T-cell (primary cell): ENCODE measurements at places on chromosomes 3 and 15.

GRCh38 chr3:42753757-42754156 is 19.3 kb downstream of the CCDC13 start:
- no peak for DNase-seq

GRCh38 chr3:46423588-46423987 is 16.5 kb downstream of the CCRL2 start:
- DNase-seq = no peak

GRCh38 chr15:65631503-65631902 is 9.8 kb downstream of the SLC24A1 start:
- no peak for DNase-seq

- no peak for DNase-seq
Measured at GRCh38 chr15:96336596-96337364, 6.3 kb downstream of the NR2F2 start.

DNA sequence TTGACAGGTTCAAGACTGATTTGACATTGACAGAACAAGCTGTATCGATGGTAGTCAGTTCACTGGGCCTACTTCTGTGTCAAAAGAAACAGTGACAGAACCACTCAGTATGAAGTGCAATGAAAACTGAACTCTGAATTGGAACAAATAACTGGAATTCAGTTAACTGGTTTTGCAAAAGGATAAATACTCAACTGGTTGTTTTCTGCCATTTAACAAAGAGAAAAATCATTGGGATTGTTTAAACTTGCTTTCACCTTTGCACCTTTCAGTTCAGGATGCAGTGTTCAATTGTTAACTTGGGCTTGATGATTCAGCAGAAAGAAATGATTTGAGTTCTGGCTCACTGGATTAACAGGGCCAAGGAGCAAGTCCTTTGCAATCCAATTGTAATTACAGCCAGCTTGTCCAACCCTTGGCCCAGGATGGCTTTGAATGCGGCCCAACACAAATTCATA is 4.9 kb downstream of the BTD start:
- no peak for DNase-seq

GRCh38 chr15:89888214-89888804 is 5.5 kb downstream of the AP3S2 start:
- DNase-seq = no peak

DNA sequence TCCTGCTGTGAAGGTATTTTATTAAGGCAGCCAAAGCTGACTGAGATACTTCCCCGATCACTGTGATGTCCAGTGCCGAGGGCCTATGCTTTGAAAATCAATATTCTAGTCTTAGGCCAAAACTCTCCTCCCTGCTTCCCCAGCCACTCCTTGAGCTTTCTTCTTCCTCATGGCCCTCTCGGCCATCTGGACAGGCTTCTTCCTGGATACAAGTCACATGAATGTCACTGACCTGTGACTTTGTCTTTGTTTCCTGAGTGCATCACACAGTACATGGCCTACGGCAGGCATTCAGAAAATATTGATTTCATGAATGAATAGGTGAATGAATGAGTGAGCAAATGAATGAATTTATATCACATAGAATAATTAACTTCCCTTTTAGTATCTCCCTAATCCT is 24.6 kb upstream of the HES1 start:
- DNase-seq = no peak

GRCh38 chr15:26179906-26180305 is 316.8 kb upstream of the ATP10A start:
- no peak for DNase-seq

DNA sequence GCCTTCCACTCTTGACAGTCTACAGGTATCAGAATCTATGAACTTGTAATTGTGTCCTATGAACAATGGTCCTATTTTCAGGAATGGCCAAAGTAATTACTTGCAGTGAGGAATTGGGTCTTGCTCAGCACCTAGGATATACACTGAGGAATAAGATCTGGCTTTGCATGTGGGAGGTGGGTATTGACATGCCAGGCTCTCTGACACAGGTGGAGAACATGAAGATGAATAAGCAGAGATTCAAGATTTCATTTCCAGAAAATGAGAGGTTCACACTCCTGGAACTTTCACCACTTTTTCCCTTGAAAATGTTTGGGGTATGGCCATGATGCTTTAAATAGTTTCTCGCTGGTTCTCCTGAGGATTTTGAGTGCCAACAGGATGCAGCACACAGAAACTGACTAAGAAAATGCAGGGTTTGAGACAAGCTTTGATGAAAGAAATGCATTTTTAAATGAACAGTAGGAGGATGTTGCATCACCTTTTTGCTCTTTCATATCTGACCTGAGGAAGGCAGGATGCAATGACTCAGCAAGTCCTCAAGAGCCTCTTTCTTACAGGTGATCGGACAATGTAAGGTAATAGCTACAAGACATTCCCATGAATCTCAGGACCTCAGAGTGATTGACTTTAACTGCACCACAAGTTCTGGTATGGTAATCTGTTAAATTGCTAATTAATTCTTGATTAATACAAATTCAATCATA is 3.7 kb downstream of the HRG start:
- DNase-seq = no peak

- no peak for DNase-seq
Measured at GRCh38 chr15:38695249-38696108, 130.9 kb upstream of the RASGRP1 start.

GRCh38 chr15:66733976-66734375 is 31.9 kb downstream of the SMAD6 start:
- no peak for DNase-seq

DNA sequence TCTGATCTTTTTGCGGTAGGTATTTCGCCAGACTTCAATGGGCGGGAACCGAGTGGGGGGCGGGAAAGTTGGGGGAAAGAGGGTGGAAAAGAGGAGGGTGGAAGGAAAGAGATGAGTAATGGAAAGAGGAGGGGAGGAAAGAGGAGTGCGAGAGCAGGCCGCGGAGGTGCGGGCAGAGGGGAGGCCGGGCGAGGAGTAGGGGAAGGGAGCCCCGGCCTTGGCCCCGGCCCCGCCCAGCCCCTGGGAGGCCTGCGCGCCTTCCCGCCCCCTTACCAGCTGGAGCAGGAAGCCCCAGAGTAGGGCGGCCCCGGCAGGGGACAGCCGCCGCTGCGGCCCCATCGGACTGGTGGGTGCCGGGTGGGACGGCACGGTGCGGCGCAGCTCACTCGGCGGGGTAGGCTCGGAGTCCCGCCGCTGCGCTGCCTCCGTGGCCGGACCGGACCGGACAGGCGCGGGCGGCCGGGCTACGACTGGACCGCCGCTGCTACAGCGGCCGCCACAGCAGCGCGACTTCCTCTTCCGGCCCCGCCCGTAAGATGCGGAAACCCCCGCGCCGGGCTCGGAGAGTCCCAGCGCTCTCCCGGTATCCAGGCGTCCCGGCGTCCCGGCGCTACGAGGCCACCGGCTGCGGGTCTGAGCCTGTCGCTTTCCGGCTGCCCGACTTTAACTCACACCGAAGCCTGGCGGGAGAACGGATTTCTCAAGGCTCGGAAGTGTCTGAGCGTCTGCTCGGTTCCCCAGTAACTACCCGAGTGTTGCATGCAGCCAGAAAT is at the start of gene SPPL2A:
SPPL2A (minus strand) TSS at position 512 of the 773 bp plus-strand sequence; CDS start at position 339, 173 bp downstream.
- peak; percentile 57 for DNase-seq

DNA sequence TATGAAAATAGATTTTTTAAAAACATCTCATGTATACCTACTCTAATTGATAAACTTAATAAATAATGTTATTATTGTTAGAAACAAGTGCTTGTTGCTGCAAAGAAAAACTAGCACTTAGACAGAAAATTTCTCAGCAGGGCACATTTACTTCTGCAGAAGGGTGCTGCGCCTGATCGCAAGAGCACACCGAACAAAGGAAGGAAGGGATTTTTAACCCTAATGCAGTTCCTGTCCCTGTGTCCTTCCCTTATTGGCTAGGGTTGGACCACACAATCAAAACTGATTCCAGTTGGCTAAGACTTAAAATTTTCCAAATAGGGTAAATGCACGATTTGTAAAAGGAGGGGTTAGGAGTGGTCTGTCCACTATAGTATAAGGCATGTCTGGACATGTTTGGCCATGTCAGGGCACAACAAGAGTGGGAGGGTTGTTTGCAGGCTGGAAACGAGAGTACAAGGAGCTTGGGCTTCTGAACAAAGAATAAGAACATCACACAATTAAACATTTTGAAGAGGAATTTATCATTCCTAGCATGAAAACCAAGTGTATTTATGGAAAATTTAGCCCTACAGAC is 4.7 kb downstream of the DTWD1 start:
- DNase-seq = no peak

GRCh38 chr3:143134471-143134870 is 14.9 kb downstream of the CHST2 start:
- no peak for DNase-seq

- no peak for DNase-seq
Measured at GRCh38 chr15:66291816-66292570, 1.4 kb upstream of the DIS3L start.

DNA sequence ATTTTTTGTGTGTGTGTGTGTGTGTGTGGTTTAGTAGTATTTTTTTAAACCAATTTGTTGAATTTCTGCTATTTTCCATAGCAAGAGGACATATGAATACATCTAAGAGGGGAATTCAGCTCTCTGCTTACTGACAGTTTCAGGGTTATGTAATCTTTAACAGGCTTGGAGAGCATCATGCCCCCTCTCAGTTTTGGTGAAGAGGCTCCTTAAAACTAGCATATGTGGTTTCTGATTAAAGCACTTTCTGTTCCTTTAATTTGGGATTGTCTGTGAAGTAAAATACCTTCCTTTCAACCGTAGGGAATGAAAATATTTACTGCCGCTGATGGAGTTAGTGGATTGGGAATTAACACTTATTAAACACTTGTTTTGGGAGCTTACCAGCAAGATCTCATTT is 19.4 kb upstream of the NFKBIZ start:
- DNase-seq = no peak

DNA sequence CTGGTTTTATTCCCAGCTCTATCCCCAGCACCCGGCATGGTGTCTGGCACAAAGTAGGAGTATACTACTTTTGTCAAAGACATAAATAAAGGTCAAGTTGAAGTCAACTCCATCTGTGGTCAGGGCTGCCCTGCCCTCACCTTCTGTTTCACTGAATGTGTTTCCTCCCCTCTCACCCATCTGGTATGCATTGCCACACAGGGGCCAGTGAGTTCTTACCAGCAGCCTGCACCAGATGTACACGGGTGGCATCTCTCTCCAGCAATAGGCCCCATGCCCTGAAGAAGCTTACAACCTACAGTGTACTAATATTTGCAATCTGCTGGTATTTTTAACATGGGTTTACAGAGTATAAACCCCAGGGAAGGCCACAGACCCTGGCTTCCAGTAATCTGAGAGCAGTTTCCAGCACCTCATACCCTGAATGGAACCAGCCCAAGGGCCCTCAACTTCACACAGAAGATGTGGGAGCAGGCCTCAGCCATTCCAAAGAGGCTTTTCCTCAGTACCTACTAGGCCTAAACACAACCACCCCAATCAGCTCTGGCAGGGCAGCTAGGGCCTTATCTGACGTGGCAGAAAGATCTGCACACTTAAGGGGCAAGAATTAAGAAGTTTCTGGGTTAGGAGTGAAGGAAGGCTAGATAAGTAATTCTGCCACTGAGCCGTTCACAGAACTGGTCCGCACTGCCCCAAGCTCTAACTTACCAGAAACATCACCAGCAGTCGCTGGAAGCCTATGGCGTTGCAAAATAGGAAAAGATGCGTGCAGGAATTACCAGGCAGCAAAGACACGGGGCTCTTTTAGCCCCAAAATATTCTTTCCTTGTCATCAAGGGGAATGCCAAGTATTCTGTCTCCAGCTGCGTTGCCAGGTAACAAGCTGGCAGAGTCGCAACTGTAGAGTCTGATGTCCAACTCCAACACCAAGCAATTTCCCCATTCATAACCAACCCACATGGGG is 2.1 kb downstream of the IDH2 start:
- DNase-seq = no peak

- no peak for DNase-seq
Measured at GRCh38 chr3:152127058-152127457, 141.7 kb upstream of the MBNL1 start.

GRCh38 chr3:142931222-142931621 is 32.3 kb downstream of the PAQR9 start:
- no peak for DNase-seq

DNA sequence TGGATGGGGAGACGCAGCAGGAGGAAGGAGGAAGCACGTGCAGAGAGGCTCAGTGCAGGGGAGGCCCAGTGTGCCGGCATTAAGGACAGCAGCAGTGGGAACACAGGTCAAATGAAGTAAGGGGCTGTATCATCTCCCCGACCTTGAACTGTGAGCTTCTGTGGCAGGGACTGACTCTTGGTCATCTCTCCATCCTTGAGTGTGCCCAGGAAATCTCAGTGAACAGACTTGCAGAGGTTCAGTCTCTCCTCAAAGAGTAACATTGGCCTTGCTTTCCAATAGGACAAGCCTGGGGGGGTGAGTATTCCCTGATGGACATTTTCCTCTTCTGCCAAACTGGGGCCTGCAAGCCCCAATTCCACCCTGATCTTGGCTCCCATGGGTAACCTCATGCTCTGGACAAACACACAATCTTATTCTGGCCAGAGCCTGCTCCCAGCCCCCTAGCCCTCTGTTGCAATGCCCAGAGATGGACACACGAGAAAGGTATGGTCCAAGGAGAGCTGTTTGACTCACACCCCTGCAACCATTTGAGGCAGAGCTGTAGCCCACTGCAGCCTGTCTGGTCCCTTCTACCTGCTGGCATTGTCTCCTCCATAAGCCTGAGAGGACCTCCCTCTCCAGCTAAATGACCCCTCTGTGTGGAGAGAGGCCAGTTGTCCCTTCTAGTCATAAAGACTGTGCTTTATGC is 50.9 kb downstream of the TLE3 start:
- no peak for DNase-seq

DNA sequence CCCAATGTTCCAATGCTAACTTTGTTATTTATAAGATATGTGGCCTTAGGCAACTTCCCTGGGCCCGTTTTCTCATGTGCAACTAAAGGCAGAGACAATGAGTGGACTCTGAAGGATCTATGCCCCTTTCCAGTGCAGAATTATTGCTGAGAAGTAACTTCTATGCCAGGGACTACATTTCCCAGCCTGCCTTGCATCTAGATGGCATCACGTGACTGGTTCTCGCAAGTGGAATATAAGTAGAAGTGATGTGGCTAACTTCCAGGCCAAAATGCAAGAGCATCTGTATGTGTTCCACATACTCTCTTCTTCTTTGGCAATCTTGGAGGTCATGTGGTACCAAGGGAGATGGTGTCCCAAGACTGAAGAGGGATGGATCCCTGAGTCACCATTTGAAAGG is 674.4 kb downstream of the NTRK3 start:
- no peak for DNase-seq

DNA sequence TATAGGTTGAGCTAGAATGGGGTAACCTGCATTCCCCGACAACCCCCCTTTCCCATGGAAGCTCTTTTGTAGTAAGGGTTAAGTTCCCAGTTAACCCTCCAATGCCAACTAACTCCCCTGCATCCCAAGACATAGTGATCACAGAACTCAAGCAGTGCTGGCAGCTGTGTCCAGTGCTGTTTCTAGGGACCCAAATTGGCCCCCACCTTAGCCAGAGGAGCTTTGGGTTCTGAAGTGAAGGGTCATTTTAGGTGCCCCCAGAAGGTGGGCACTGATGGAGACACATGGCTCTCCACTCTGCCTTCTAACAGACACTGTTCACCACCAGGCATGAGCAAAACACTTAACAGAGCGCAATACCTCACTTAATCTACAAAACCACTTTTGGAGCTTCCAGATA is 7.1 kb downstream of the FBXL22 start:
- no peak for DNase-seq
